Stimulated activated naive B cell treated with anti-CD40 and anti-IgM and Interleukin-4, amounts not matched to agents 10 μg/mL and 1 μg/mL and 100 μg/mL, for 72 hours (primary cell): ENCODE measurements at places on chromosomes 1 and 21.
A peak's percentile ranks its signal among the peaks of the same experiment; 100 is the strongest.

- H3K27me3 ChIP-seq: no peaks in the 10 kb centered on the region
- no peak for DNase-seq
- peak overlapping the region; percentile 89 for H3K27ac ChIP-seq
- H3K36me3 ChIP-seq: peaks cover 12% of the 10 kb centered on the region
- H3K4me1 ChIP-seq: peaks cover 25% of the 10 kb centered on the region
These were observed 284.0 kb downstream of the PTPRC start for GRCh38 chr1:198922638-198923430.

DNA sequence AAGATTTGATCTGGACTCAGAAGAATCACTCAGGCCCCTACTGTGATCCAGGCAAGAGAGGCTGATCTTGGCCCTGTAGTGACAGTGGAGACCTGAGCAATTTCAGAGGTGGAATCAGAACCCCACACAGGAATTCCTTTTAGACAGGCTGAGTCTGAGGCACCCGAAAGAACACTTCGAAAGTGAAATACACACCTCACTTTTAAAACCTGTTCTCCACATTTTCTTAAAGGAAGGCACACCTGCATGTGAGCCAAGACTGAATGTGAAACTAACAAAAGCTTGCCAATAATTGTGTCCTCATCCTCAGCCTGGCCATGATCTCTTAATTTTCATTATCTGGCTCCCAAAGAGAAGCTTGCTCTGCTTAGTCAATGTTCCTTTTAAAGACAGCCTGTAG lies 32.2 kb downstream of the SIPA1L2 start:
- H3K27me3 ChIP-seq: no peaks in the 10 kb centered on the region
- no peak for DNase-seq
- H3K36me3 ChIP-seq: peaks cover 5% of the 10 kb centered on the region
- H3K4me1 ChIP-seq: peaks cover 27% of the 10 kb centered on the region

DNA sequence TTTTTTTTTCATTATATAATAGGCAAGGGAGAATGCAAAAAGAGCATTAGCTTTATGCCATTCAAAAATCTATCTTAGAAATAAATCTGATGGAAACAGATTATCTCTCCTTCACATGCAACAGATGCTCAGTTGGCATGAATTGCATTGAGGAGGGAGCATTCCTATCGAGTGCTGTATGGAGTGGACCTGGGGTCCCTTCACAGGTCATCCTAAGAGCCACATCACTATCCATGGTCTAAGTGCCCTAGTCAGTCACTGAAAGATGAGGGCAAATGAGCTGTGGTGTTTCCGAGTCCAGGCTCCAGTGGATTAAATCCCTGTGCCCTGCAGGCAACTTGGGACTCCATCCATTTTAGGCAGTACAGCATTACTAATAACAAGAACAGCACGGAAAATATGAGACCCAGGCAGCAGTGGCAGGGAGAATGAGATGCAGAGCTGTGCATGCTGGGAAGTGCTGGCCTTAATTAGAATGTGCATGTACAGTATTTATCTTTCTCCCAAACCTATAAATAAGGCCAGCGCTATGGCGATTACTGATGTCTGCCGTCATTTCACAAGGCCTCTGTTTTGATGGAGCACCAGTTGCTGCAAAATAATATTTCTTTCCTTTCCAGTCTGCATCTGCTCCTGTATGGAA lies 512.3 kb upstream of the PLXNA2 start:
- H3K36me3 ChIP-seq: no peaks in the 10 kb centered on the region
- H3K27ac ChIP-seq: no peak overlapping the region
- H3K27me3 ChIP-seq: no peaks in the 10 kb centered on the region
- H3K4me3 ChIP-seq: no peak overlapping the region
- DNase-seq: no peak

DNA sequence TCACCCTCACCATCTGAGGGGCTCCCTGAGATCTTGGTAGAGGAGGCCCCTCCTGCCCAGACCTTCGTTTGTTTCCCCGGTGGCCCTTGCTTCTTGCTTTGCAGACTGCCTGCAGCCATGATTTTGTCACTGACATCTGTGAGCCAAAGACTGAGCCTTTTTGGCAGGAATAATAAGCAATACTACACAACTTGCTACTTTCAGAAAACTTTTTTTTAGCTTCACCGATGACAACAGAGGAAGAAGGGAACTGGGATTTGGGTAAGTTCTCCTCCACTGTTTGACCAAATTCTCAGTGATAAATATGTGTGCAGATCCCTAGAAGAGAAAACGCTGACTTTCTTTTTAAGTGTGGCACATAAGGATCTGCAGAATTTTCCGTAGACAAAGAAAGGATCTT lies 11.7 kb upstream of the CD101 start:
- peaks cover 10% of the 10 kb centered on the region for H3K27me3 ChIP-seq
- no peaks in the 10 kb centered on the region for H3K4me1 ChIP-seq
- H3K4me3 ChIP-seq: no peak overlapping the region
- H3K36me3 ChIP-seq: no peaks in the 10 kb centered on the region
- H3K27ac ChIP-seq: no peak overlapping the region
- no peak for DNase-seq

- no peaks in the 10 kb centered on the region for H3K27me3 ChIP-seq
- no peak for DNase-seq
- no peak overlapping the region for H3K4me3 ChIP-seq
- no peak overlapping the region for H3K27ac ChIP-seq
These were observed 58.3 kb upstream of the TARBP1 start for GRCh38 chr1:234537236-234537635.

GRCh38 chr1:11707621-11708276 lies 16.2 kb downstream of the DRAXIN start:
- H3K27me3 ChIP-seq: peaks cover 17% of the 10 kb centered on the region
- no peaks in the 10 kb centered on the region for H3K36me3 ChIP-seq
- peaks cover 31% of the 10 kb centered on the region for H3K4me1 ChIP-seq
- H3K27ac ChIP-seq: peak overlapping the region; percentile 31

GRCh38 chr1:202439308-202439707 lies 90.8 kb downstream of the PPP1R12B start:
- H3K27ac ChIP-seq: no peak overlapping the region
- no peaks in the 10 kb centered on the region for H3K27me3 ChIP-seq
- DNase-seq: no peak
- H3K36me3 ChIP-seq: peaks cover 36% of the 10 kb centered on the region
- H3K4me3 ChIP-seq: no peak overlapping the region

DNA sequence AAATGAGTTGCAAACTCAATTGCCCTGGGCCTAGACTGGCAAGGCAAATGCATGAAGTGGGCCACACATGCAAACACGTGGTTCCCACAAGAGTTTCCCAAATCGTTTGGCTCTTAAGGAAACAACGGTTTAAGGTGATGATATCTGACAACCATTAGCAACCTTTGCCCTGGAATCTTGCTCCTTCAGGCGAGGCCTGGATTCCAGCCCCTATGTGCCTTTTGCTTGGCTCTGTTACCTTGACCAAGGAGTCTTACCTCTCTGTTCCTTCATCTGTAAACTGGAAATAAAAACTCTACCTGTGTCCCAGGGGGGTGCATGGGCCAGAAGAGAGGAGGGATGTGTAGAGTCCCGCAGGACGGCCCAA lies 72.1 kb upstream of the CASZ1 start:
- H3K4me1 ChIP-seq: peaks cover 11% of the 10 kb centered on the region
- H3K27ac ChIP-seq: no peak overlapping the region
- DNase-seq: no peak

DNA sequence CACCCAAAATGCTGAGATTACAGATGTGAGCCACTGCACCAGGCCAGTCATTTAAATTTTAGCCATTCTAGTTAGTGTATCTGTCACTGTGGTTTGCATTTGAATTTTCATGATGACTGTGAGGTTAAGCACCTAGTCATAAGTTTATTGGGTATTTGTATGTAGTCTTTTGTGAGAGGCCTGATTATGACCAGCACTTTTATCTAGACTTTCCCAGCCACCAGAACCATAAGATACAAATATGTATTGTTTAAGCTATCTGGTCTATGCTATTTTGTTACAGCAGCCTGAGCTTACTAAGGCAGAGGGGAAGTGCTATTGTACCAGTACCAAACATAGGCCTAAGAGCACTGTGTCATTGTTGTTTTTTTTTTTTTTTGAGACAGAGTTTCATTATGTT lies 19.9 kb upstream of the DNAJC6 start:
- H3K4me3 ChIP-seq: no peak overlapping the region
- H3K27me3 ChIP-seq: no peaks in the 10 kb centered on the region
- no peaks in the 10 kb centered on the region for H3K36me3 ChIP-seq
- DNase-seq: no peak

DNA sequence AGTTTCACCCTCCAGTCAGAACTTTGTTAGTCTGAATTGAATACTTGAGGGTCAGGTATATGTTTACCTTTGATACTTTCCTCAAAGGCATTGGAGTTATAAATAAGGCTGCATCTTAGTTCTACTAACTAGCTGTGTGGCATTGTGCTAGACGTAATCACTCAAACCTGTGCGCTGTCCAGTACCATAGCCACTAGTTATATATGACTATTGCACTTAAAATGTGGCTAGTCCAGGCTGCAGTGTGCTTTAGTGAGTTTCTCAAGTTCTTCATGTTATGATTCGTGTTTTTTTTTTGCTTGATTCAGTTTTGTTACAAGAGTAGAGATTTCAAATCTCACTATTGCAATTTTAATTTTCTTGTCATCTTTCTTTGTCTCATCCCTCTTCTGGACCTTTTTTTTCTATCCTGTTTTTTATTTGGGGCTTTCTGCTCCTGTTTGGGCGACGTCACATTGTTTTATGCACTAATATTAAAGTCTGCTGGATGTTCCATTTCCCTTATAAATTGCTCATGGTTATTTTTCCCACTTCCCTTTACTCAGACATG lies 5.7 kb downstream of the MAN1A2 start:
- DNase-seq: no peak
- no peaks in the 10 kb centered on the region for H3K27me3 ChIP-seq
- no peaks in the 10 kb centered on the region for H3K36me3 ChIP-seq
- no peak overlapping the region for H3K4me3 ChIP-seq
- no peak overlapping the region for H3K27ac ChIP-seq
- peaks cover 55% of the 10 kb centered on the region for H3K4me1 ChIP-seq

DNA sequence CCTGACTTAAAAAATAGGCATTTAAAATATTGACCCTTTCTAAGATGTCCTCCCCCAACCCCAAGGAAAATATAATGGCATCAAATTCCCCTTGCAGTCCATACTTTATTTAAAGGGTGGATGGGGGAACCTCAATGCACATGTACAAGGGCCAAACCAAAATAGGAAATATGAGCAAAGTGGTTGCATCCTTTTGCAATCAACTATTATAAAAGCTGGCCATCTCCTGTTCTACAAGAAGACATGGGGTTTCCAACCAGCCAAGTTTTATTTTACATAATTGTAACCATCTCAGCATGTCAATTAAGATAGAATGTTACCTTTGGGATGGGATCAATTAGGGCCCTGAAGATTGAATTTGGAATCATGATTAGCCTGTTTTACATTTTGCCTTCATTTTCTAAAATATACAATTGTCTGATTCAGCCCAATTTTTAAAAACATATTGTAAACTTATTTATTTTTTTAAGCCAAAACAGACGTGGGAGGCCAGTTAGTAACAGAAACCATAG lies 146.7 kb upstream of the NFIA start:
- no peak overlapping the region for H3K4me3 ChIP-seq
- DNase-seq: no peak
- no peaks in the 10 kb centered on the region for H3K4me1 ChIP-seq
- H3K27ac ChIP-seq: no peak overlapping the region
- no peaks in the 10 kb centered on the region for H3K36me3 ChIP-seq

DNA sequence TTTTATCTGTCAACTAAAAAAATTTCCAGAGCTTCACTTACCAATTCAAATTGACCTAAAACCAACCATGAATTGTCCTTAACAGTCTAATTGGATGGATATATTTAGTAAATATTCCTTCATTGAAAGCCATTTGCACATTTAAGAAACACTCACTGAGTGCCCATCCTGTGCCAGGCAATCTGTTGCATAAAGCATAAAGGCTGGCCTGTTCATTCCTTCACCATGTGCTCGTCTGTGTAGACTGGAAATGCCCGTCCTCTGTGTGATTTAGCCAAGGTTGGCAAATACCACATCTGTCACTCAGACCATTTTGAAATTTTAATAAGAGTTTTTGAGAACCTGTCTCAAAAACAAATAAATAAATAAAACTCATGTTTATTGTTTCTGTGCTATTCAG lies 57.1 kb downstream of the ZNF684 start:
- peaks cover 21% of the 10 kb centered on the region for H3K27me3 ChIP-seq
- no peak overlapping the region for H3K27ac ChIP-seq
- H3K4me1 ChIP-seq: no peaks in the 10 kb centered on the region
- H3K36me3 ChIP-seq: no peaks in the 10 kb centered on the region
- DNase-seq: no peak
- H3K4me3 ChIP-seq: no peak overlapping the region

DNA sequence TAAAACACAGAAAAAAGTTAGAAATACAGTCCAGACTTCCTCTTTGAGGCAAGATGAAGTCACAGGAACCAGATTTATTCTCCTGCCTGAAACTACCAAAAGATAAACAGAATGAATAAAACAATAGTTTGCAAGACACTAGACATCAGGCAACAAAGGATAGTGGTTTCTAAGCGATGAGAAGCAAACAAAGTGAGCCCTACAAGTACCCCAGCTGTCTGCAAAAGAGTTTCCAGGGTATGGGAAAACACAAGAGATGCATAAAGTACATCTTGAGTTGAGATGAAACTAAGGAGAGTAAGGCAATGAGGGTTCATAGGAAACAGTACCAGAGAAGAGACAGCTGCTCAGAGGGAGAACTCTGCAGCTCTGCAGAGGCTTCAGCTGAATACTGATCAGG lies 83.3 kb upstream of the COL24A1 start:
- no peaks in the 10 kb centered on the region for H3K4me1 ChIP-seq
- H3K4me3 ChIP-seq: no peak overlapping the region
- H3K27ac ChIP-seq: no peak overlapping the region
- H3K36me3 ChIP-seq: no peaks in the 10 kb centered on the region
- no peak for DNase-seq
- no peaks in the 10 kb centered on the region for H3K27me3 ChIP-seq

DNA sequence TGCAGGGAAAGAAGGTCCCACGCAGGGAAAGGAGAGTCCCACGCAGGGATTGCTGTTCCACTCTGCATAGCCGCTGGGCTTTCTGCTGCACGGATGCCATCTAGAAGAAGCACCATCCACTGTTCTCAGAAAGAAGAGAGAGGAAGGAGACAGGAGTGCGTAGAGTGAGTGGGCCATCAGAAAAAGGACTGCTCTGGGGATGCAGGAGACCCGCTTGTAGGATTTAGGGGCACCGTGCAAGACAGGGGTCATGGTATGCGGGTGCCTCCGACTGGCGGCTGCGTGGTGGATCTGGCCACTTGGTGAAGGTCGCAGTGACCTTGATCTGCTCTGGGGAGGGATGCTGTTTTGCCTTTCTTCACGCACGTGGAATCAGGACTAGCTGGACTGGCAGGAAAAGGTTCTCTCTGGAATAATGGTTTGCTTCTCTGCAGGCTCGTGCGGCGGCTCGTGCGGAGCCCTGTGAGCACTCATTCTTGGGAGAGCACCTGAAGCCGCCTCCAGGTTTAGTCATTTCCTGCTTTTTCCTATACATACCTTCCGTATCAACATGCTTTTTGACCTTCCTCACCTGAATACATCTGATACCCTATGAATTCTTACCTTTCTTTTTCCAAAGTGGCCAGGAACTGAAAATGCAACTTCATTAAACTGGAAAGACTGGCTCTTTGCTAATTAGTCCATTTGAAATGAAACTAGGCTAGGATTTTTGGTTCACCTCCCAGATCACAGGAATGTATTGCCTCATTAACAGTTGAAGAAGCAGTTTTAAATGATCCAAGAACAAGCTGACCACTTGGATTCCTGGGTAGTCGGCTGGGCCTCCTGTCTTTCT lies 181.6 kb downstream of the KIF26B start:
- H3K27me3 ChIP-seq: peaks cover 5% of the 10 kb centered on the region
- no peak overlapping the region for H3K27ac ChIP-seq
- no peak overlapping the region for H3K4me3 ChIP-seq
- no peaks in the 10 kb centered on the region for H3K36me3 ChIP-seq
- DNase-seq: no peak

- no peak overlapping the region for H3K27ac ChIP-seq
- peak overlapping the region; percentile 70 for H3K4me3 ChIP-seq
- DNase-seq: no peak
- H3K4me1 ChIP-seq: peaks cover 21% of the 10 kb centered on the region
- H3K36me3 ChIP-seq: no peaks in the 10 kb centered on the region
These were observed 1.1 kb downstream of the FOXO6 start for GRCh38 chr1:41362357-41362721.
